ENCODE measurements at places on chromosomes 2 and 18.
A peak's percentile ranks its signal among the peaks of the same experiment; 100 is the strongest.

DNA sequence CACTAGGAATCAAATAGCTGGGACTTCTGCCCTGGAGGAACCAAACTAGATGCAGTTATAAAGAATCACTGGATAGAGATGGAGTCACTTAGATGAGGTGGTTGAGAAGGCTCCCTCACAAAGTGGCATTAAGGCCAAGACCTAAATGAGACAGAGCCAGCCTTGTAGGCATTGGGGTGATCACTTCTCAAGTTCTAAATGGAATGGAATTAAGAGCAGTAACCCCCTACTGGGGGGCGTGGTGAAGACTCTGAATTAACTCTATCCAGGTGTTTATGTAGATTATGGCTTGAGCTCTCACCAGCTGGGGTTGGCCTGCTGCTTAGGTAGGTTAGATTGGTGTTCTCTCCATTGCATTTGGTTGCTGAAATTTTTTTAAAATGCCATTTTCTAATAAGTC is 71.3 kb downstream of the TTC27 start:
- DNase-seq = no peak

DNA sequence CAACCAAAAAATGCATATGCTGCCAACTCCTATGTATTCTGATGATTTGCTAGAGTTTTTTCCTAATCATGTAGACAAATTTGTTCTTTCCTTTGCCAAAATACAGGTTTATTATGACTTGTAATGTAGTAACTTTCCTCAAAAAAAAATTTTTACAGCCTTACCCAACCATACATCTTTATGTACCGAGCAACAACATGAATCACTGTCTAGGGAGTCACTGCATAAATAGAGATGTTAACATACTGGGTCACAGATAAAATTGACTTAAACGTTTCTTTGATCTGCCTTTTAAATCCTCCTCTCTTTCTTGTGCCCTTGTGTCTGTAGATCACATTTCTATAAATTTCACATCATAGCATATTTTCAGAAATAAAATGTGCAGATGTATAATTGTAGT is 143.6 kb downstream of the MBD2 start:
- DNase-seq = no peak

DNA sequence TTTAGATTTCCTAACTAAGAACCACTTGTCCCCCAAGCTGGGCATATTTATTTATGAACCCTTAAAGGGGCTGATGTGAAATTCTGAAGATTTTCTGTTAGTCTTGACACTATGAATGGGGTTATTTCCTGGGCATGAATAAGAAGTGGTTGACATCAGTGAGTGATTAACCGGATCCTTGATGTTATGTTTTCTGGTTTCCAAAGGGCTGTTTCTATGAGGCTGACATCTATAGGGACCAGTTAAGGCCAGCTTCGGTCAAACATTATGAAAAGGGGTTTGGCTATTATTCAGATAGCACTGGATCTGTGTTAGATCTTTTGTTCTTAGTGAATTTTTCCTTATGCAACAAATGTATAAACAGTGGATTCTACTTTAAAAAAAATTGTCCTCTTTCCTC is 443.7 kb upstream of the SPRED2 start:
- DNase-seq = no peak

GRCh38 chr2:118496870-118497611 is 350.4 kb downstream of the EN1 start:
- DNase-seq = no peak

DNA sequence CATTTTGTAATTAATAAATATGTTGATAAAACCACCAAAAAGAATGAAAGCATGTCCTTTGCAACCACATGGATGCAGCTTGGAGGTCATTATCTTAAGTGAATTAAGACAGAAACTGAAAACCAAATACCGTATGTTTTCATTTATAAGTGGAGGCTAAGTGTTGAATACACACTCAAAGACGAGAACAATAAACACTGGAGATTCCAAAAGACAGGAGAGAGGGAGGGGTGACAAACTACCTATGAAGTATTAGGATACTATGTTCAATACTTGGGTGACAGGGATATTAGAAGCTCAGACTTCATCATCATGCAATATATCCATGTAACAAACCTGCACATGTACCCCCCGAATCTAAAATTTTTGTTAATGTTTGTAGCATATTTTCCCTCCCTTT is 7.0 kb downstream of the ERLEC1 start:
- no peak for DNase-seq

DNA sequence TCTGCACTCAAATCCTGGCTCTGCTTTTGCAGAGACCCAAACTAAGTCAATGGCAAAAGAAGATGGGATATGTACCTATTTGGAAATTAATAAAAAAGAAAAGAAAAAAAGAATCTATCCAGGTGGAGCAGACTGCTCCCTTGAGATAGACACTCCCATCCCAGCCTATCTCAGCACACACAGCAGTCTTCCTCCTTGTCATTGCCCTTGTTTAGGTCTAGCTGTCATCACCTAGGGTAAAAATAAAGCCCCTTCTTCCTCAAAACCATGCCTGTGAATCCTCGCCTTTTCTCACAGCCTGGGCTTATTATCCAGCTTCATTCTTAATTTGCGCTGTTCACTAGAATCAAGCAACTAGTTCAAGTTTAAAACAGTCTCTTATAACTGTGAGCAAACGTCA is 30.7 kb upstream of the ACSL3 start:
- DNase-seq = no peak

GRCh38 chr2:178550352-178550751 is 70.1 kb downstream of the PLEKHA3 start:
- DNase-seq = no peak

DNA sequence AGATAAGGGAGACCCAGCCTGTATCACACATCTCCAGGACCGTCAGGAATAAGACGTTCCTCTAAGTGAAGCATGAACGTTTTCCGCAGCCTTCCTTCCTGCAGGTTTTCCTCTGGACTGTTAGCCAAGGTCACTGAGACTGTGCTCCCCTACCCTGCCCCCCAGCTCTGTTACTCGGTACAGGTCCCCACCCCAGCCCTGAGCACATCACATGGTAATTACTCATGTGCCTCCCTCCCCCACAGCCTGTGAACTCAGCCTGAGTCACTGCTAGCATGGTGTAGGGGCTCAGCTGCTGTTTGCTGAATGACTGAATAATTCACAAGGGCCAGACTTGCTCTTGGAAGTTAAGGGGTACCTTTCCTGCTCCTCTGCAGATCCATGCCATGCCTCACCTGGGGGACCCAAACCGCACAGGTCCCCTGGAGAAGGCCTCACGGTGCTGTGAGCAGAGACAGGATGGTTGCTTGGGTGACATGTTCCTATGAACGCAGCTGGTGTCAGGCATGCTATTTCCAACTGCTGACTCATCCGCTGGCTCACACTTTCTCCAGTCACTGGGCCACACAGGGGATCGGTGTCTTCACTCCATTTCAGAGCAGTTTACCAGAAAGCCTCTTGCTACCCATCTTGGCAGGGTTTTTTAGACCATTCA is 88.2 kb downstream of the PLB1 start:
- DNase-seq = peak; percentile 87

- DNase-seq = no peak
Observed at GRCh38 chr2:217631115-217631514, 371.7 kb downstream of the TNS1 start.

- DNase-seq = no peak
Observed at GRCh38 chr2:174929786-174930185, 75.4 kb downstream of the CHN1 start.

DNA sequence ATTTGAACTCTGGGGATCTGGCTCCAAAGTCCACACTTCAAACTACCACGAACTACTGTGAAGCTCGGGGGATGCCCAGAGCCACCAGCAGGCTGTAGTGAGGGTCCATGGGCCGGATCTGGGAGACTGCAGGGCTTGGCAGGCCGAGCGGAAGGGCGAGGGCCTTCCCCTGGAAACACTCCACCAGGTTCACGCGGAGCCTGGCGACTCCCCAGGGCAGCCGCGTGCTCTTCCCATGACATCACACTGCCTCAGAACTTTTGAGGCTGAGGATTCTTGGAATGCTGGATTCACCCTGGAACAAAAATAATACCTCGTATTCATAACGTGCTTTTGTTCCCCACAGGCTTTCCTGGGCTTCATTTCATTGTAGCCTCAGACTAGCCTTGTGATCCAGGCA is 201.0 kb downstream of the SMAD7 start:
- DNase-seq = no peak

DNA sequence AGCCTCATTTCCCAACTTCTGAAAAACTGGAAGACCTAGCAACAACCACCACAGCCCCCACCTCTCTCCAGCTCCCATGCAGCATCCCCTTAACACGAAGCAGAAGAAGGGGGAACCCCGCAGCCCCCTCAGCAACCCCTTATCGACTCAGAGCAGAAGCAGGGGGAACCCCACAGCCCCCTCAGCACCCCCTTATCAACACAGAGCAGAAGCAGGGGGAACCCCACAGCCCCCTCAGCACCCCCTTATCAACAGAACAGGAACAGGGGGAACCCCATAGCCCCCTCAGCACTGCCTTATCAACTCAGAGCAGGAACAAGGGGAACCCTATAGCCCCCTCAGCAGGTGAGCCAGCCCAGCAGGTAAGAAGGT is 6.7 kb downstream of the SLC66A2 start:
- DNase-seq = no peak

DNA sequence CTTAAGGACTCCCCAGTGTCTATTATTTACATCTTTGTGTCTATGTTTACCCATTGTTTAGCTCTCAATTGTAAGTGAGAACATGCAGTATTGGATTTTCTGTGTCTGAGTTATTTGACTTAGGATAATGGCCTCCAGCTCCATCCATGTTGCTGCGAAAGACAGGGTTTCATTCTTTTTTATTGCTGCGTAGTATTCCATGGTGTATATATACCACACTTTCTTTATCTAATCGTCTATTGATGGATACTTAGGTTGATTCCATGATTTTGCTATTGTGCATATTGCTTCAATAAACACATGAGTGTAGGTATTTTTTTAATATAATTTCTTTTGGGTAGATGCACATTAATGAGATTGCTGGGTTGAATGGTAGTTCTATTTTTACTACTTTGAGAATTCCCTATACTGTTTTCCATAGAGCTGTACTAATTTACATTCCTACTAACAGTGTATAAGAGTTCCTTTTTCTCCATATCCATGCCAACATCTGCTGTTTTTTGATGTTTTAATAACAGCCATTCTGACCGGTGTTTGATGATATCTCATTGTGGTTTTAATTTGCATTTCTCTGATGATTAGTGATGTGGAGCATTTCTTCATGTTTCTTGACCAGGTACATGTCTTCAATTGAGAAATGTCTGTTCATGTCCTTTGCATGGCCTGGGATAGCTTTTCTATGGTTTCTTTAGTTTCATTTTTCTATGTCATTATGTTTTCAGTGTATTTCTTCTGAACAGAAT is 21.8 kb downstream of the MTCL1 start:
- DNase-seq = no peak

DNA sequence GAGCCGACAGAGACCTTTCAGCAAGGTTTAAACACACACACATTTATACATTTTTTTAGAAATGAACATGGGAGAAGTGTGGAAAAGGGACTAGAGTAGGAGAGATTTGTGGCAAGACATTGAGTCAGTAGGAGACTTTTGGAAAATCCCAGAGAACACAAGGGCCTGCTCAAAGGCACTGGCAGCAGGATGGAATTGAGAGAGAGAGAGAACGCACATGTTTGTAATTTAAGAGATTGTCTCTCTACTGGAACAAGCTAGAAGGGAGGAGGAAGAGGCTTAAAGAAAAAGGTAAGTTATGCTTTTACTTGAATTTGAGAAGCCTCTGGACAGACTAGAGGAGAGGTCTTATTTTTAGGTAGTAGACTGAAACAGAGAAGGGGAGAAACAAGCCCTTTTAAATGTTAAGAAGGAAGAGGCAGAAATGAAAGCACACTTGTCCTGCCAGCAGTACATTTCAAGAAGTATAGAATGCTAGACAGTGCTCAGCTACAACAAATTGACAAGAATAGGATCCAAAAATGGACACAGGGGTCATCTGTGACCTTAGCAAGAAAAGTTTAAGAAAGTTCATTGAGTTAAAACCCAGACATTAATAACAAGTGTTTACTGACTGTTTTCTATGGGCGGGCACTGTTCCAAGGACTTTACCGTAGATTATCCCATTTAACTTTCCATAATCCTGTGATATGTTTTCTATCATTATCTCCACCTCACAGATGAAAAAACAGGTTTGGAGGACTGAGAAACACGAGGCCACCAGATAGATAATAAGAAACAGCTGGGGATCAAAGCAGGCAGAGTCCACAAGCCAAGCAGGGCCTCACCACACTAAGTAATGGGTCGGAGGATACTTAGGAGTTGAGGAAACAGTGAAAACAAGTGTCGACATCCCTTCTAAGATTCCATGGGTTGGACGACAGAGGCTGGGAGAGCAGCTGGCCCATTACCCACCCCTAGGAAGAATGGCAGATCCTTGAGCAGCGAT is 306.5 kb upstream of the NRP2 start:
- DNase-seq = no peak

- DNase-seq = peak; percentile 13
Observed at GRCh38 chr18:9876867-9877654, 8.7 kb upstream of the TXNDC2 start.

GRCh38 chr2:173968551-173968950 is 3.4 kb upstream of the SP3 start:
- DNase-seq = no peak

DNA sequence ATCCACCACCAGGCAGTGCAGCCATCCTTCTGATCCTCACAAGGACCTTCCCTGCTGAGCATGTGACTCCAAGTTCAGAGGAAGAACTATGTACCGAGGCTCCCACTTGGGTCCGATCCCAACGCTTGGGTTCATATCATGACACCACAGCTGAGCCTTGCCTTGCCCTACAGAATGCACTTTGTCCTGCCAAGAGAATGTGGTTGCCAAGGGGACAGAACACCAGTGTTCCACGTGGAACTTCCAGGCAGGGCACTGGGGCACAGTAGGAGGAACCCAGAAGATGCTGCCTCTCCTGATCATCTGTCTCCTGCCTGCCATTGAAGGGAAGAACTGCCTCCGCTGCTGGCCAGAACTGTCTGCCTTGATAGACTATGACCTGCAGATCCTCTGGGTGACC is at the start of gene TEX51:
TSS of gene TEX51 (plus strand) at position 255 of the 400 bp plus-strand sequence. CDS start at position 284, 29 bp downstream.
- DNase-seq = no peak

DNA sequence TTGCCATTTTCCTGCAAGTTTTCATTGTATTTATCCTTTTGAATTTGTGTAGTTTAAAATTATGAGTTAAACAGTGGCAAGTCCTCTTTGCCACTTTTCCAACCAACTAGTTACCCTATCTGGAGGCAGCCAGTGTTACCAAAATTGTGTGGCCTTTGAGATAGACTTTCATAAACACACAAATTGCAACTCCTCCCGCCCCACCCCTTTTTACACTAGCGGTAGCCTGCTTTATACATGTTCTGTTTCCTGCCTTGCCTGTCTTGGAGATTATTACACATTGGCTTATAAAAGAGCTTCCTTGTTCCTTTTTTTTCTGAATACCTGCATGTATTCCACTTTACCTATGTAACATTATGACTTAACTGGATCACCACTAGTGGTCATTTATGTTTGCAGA is 56.5 kb downstream of the RPIA start:
- DNase-seq = no peak

DNA sequence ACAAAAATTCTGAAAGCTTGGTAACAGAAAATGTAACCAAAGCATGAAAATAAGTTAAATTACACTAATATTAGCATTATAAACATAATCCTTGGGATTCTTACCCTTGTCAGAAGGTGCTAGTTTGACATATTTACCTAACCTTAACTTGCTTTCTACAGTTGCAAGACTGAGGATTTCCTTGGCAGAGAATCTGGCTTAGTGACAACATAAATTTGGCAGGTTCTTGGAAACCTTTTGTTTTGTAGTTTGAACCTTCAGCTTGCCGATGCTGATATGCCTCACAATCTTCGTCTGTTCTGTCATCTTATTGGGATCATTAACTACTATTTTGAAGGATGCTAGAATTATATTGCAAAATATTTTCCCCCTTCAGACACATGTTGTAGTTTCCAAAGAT is 3.4 kb downstream of the XIRP2 start:
- no peak for DNase-seq

GRCh38 chr2:54258166-54258565 is 2.1 kb upstream of the TSPYL6 start:
- DNase-seq = no peak

All from SW480 (cell line).